ENCODE measurements at places on chromosomes 5 and 9.

DNA sequence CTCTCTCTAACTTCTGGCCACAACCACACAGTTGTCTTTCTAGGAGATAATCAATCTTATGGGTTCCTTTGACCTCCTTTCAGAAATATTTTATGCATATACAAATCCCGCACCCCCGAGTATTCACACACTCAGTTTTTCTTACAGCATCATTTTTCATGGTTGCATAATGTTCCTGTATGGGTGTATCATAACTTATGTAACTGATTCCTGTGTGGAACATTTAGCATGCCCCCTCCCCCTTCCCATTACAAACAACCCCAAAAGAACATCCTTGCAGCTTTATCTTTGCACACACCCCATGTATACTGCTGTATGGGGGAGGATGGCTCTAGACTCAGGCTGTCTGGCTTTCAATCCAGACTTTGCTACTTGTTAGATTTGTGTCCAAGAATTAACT lies 93.8 kb downstream of the PSD2 start:
- no peak for DNase-seq

GRCh38 chr9:18676525-18676924 lies 202.6 kb downstream of the ADAMTSL1 start:
- DNase-seq, result no peak

GRCh38 chr5:93096561-93096960 lies 484.5 kb downstream of the NR2F1-AS1 start:
- no peak for DNase-seq

DNA sequence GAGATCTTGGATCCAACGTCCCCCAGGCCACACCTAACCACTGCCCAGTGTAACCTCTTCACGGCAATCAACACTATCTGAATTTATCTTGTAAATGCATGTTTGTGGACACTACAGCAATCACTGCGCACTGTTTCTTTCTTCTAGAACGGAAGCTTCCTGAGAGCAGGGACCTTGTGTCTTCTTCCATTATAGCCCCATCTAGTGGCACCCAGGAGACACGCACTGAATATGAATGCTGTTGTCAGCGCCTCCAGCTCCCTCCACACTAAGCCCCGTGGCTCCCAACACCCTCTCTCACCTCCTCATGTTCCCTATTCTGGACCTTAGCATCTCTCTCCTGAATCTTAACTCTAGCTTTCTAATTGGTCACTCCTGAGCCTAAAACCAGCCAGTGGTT lies 72.7 kb downstream of the SMIM23 start:
- no peak for DNase-seq

DNA sequence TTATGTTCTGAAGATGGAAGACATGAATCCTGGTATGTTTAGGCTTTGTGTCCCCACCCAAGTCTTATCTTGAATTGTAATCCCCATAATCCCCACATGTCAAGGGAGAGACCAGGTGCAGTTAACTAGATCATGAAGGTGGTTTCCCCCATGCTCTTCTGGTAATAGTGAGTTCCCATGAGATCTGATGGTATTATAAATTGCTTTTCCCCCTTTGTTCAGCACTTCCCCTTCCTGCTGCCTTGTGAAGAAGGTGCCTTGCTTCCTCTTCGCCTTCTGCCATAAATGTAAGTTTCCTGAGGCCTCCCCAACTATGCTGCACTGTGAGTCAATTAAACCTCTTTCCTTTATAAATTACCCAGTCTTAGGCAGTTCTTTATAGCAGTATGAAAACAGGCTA lies 229.0 kb downstream of the ARL15 start:
- DNase-seq, result no peak

GRCh38 chr5:143583409-143583808 lies 179.9 kb upstream of the NR3C1 start:
- no peak for DNase-seq

DNA sequence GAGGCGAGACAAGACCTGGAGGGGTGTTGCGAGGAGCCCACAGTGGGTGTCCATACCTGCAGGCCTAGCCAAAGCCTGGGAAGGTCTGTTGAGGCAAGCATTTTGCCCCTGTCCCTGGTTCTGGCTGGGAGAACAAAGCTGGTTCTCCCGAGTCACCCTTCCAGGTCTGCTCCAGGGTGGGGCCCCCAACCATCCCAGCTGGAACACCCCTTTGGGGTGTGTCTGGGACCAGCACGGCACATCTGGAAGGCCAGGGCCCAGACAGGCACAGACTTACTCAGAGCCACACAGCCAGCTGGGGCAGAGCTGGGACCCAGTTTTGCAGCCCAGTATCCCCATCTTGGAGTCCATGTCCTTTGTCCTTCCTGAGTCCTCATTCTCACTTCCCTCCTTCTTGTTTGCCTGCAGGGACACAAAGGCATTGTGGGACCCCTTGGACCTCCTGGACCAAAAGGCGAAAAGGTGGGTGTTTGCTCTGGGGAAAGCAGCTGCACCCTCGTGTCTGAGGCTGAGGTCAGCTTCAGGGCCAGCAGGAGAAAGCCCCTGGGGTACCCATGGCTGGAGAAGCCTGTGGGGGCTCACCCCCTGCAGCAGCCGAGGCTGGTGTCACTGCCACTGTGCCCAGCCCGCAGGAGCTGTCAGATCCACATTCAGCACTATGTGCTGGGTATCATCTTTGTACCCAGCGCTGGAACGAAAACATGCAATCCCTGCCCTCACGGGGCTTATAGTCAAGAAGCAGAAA lies 38.4 kb upstream of the ORM1 start:
- DNase-seq, result no peak

DNA sequence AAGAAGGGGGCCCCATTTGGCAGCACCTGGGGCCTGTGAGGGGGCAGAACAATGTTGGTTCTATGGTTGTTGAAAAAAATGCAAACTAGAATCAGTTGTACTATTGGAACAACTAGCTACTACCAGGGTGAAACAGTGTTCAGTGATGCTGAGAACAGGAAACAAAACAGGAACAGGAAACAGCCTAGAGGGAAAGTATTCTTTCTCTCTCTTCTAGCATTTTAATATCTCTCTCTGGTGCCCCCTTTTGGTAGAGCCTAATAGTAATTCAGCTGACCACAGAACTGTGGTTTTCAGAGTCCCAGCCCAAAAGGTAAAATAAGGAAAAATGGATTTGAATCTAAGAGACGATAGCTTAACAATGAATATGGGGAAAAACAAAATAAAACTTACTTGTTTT lies 138.0 kb upstream of the KCNN2 start:
- DNase-seq, result no peak

DNA sequence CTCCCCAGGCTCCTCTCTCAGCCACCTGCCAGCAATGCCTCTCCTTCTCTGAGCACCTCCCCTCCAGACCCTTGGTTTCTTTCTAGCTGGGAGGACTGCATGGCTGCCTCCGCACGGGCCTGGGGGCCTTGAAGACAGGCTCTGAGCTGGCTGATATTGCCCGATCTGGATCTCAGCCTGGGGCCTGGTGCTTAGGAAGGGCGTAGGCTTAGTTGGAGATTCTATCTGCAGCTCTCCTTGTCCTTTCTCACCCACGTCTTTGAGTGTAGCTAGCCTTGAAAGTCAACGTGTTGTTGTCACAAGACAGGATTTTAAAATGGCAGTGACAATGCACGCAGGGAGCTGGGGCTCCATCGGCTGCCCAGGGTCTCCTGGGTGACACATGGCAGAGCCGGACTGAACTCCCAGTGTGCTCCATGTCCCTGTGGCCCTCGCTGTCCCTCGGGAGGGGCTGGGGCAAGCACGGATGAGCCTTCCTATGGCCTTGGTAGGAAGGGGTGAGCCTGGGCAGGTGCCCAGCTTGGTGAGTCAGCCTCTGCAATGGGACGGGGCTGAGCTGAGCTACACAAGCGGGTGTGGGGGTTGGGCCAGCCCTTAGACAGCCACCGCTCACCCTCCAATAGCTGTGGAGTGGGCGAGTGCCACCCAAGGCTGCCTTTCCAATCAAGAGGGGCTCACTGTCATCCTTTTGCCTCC lies 9.4 kb downstream of the ADAMTSL2 start:
- DNase-seq, result no peak

GRCh38 chr5:95883185-95884016 lies 60.9 kb upstream of the GLRX start:
- DNase-seq, result no peak

- no peak for DNase-seq
Measured at GRCh38 chr5:173232499-173233346, 2.3 kb downstream of the NKX2-5 start.

GRCh38 chr5:168446983-168447619 lies 39.2 kb upstream of the RARS1 start:
- DNase-seq, result no peak

- no peak for DNase-seq
Measured at GRCh38 chr5:2642684-2643345, 108.7 kb downstream of the IRX2 start.

DNA sequence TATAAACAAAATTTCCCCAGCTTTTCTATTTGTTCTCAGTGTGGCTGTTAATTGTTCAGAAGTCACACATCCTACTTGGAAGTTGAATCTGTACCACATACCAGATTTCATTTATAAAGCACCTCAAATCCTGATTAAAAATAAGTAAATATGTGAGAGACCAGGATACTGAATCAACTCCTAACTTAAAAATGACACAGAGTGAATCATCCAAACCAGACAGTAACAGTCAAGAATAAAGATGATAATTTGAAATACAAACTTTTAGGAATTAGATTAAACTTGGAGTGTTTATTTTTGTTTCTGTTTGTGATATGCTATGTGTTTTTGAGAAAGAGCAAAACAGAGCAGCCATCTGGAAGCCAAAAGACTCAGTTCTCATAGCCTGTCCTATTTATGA lies 633.2 kb upstream of the RORB start:
- DNase-seq, result no peak

GRCh38 chr9:14746626-14747025 lies 24.1 kb upstream of the CER1 start:
- DNase-seq, result no peak

DNA sequence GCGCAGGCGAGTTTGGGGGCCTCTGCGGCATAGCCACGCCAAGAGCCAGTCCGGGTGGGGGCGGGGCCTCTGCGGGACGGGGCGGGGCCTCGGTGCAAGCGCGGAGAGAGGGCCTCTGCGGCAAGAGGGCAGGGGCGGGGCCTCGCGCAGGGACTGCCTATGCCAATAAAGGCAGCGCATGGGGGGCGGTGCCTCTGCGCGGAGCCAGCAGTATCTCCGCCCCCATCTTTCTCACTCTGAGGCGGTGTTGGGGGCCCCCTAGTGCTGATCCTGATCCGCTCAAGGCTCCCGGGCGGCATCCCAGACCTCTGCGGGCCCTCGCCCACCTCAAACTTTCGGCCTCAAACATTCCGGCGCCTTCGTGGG lies 9.2 kb upstream of the GPRIN1 start:
- DNase-seq, result peak; percentile 52

DNA sequence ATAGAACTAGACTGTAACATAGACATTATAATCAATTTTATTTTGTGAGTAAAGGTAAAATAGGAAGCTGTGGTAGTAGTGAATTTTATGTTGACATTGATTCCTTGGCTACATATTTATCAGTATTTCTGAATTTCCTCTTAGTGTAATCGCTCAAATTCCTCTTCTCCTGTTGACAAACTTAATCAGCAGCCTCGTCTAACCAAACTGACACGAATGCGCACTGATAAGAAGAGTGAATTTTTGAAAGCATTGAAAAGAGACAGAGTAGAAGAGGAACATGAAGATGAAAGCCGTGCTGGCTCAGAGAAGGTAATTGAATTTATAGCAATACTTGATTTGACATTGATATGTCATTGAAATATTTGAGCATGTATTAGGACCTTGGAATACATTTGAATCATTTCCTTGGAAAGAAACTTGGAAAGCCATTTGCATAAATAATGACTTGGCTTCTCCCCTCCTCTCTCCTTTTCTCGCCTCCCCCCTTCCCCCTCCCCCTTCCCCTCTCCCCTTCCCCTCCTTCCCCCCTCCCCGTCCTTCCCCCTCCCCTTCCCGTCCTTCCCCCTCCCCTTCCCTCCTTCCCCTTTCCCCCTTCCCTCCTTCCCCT lies 75.5 kb downstream of the GPBP1 start:
- DNase-seq, result no peak

DNA sequence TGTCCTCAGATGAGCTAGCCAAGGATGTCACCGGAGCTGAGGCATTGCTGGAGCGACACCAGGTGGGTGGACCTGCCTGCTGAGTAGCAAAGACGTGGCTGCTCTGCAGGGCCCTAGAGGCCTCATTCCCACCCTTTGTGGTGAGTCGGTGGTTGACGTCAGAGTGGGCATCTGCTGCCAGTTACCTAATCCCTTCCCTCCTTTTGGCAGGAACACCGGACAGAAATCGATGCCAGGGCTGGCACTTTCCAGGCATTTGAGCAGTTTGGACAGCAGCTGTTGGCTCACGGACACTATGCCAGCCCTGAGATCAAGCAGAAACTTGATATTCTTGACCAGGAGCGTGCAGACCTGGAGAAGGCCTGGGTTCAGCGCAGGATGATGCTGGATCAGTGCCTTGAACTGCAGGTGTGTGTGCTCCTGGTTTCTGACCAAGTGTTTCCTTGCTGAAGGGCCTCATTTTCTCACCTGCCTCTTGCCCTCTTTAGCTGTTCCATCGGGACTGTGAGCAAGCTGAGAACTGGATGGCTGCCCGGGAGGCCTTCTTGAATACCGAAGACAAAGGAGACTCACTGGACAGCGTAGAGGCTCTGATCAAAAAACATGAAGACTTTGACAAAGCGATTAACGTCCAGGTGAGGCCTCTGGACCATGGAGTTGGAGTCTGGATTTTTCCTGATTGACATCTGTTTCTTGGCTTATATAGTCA lies 48.9 kb downstream of the DYNC2I2 start:
- DNase-seq, result no peak

- DNase-seq, result no peak
Measured at GRCh38 chr9:27365707-27366376, 68.9 kb upstream of the EQTN start.

GRCh38 chr5:78792345-78793055 lies 143.9 kb upstream of the LHFPL2 start:
- no peak for DNase-seq

DNA sequence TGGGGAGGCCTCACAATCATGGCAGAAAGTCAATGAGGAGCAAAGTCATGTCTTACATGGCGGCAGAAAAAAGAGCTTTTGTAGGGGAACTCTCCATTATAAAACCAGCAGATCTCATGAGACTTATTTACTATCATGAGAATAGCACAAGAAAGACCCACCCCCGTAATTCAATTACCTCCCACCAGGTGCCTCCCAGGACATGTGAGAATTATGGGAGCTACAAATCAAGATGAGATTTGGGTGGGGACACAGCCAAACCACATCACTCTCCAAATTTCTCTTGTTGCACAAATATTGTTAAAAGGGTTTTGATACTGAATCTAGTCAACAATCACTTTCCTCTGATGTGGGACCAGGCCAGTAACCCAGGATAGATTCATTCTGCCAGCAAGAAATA lies 1176.1 kb downstream of the CDH9 start:
- DNase-seq, result no peak
